ENCODE measurements at places on chromosomes 3 and 15.

GRCh38 chr3:159856590-159857104 lies 132.0 kb upstream of the IL12A start:
- DNase-seq = no peak

- no peak for DNase-seq
Observed at GRCh38 chr15:101064795-101065569, 145.8 kb downstream of the LRRK1 start.

DNA sequence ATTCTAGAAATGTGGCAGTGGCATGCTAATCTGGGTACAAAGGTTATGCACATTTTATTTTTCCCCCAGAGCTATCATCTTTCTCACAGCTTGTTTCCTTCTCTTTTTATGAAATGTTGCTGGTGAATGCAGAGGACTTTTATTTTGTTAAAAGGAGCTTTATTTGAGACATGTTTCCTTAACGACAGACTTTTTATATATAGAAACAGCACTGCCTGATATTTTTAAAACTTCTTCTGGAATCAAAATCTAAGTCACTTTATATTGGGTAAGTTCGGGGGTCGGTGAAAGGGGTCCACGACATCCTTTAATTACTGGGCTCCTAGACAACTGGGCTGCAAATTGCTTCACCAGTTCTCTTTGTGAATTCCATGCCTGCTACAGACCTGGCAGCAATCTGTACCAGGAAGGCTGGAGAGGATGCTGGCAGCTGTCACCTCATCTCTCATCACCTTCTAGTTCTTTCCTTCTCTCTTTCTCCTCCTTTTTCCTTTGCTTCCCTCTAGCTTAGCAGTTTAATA lies 464.7 kb downstream of the PDCD6IP start:
- no peak for DNase-seq

- DNase-seq = no peak
Observed at GRCh38 chr3:4505688-4506558, 12.8 kb downstream of the ITPR1 start.

- no peak for DNase-seq
Observed at GRCh38 chr3:12343047-12343501, 54.2 kb downstream of the PPARG start.

GRCh38 chr3:15310491-15311370 lies 21.7 kb downstream of the SH3BP5 start:
- DNase-seq = peak; percentile 47

DNA sequence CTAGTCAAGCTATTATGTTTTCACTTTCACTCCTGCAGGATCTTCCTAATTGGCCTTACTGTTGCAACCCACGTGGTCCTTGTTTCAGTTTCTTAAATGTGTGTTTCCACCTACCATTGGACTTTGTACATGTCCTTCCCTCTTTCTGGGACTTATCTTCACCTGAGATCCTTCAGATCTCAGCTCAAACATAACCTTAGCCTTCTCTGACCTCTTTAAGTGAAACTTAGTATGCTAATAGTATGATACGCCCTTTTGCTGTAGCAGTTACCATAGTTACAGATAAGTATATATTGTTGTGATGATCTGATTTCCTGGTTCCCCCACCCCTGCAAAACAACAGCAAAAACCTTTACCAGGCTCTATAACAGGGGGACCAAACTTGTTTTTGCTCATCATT lies 35.2 kb downstream of the U2SURP start:
- DNase-seq = no peak

- DNase-seq = no peak
Observed at GRCh38 chr15:71252044-71252739, 136.9 kb downstream of the THSD4 start.

DNA sequence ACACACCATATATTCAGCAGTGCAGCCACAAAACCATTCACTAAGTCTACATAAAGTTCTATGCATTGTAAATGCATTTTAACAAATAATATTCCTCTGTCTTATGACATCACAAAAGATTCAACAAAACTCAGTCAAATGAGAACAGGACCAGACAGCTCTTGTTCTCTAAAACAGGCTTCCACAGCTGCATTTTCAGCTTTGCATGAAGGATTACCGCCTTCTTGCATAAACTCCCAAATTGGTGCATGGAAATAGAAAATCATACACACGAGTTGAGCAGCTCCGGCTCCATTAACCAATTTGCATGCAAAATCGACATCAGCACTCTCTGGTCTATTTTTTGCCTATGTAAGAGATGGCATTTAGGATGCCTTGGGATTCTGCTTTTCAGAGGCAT lies 66.4 kb downstream of the RFTN1 start:
- no peak for DNase-seq

GRCh38 chr3:44359146-44359751 lies 20.7 kb downstream of the TCAIM start:
- no peak for DNase-seq

DNA sequence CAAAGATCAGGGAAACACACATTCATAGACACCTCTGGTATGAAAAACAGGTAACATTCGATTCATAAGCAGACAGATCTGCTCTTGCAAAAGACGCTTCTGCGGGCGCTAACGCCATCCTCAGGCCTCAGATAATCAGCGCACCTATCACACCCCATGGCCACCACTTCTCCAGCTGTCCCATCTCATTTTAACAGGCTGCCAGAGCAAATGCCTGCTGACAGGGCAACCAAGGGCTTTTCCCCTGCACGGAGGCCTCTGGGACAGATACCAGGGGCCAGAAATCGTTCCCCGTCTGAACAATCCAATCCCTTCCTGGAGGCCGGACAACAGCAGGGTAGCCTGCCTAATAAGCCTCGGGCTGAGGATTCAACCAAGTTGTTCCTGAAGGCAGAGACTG lies 15.2 kb downstream of the ABCC5 start:
- no peak for DNase-seq

DNA sequence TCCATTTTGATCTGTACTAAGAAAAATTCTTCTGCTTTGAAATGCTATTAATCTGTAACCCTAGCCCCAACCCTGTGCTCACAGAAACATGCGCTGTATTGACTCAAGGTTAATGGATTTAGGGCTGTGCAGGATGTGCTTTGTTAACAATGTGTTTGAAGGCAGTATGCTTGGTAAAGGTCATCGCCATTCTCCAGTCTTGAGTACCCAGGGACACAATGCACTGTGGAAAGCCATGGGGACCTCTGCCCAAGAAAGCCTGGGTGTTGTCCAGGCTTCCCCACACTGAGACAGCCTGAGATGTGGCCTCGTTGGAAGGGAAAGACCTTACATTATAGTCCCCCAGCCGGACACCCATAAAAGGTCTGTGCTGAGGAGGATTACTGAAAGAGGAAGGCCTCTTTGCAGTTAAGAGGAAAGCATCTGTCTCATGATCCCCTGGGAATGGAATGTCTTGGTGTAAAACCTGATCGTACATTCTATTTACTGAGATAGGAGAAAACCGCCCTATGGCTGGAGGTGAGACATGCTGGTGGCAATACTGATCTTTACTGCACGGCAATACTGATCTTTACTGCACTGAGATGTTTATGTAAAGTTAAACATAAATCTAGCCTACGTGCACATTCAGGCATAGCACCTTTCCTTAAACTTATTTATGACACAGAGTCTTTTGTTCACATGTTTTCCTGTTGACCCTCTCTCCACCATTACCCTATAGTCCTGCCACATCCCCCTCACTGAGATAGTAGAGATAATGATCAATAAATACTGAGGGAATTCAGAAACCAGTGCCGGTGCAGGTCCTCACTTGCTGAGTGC lies 6.3 kb downstream of the PIGZ start:
- no peak for DNase-seq

GRCh38 chr3:178342111-178342510 lies 194.1 kb upstream of the KCNMB2 start:
- no peak for DNase-seq

- no peak for DNase-seq
Observed at GRCh38 chr3:34920806-34921205, 718.5 kb upstream of the ARPP21 start.

DNA sequence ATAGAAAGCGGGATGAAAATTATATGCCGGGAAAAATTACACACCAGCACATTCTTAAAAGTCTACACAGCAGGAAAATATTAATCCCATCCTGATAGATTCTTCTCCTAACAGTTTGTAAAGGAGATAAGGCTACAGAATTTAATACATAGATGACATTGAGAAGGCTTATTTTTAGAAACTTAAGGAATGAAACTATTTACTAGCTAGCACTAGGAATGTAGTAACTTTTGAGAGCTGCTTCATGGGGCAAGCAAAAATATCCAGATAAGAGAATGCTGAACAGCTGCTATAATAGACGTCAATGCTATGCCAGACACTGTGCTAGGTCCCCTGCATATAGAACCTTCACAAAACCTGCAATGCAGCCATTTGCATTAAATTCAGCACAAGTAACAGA lies 912.7 kb upstream of the NR2F2 start:
- no peak for DNase-seq

GRCh38 chr3:25143356-25144025 lies 284.6 kb upstream of the RARB start:
- no peak for DNase-seq

- DNase-seq = no peak
Observed at GRCh38 chr3:38507120-38507519, 11.0 kb downstream of the EXOG start.

DNA sequence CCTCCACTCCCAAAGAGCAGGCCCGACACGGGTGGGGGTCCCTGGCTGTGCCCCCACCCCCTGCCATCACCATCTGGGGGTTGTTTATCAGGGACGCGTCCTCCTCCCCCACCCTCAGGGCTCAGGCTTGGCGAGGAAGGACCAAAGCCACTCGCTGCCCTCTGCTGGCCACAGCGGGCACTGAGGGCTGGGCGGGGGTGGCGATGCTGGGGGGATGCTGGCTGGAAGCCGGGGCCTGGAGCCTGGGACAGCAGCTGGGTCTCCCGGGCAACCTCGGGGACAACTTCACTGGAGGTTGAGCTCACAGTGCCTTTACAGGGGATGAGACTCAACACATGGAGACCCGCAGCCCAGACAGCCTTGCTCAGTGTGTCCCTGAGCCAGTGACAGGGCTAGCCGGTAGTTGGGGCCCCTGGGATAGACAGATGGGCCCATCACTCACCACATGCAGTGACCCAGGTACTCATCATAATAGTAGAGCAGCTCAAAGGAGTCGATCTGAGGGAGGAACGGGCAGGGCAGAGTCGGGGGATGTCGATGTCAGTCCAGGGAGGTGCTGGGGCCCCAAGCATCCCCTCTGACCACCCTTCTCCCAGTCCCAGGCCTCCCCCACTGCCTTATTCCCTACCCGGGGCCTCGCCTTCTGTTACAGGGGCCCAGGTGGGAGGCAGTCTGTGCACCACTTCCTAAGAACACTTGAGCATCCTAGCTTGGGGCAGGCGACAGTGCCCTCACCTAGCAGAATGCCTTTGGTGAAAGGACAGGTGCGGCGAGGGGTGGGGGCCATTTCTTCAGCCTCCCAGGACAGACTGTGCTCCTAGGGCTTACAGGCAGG lies 5.9 kb upstream of the CALML4 start:
- peak; percentile 46 for DNase-seq

GRCh38 chr15:87599616-87600015 lies 656.9 kb downstream of the NTRK3 start:
- no peak for DNase-seq

GRCh38 chr3:191356631-191357439 lies 26.5 kb upstream of the UTS2B start:
- DNase-seq = no peak

- no peak for DNase-seq
Observed at GRCh38 chr3:154656486-154656885, 226.5 kb upstream of the GPR149 start.

- DNase-seq = no peak
Observed at GRCh38 chr15:70701171-70701570, 62.2 kb downstream of the UACA start.

DNA sequence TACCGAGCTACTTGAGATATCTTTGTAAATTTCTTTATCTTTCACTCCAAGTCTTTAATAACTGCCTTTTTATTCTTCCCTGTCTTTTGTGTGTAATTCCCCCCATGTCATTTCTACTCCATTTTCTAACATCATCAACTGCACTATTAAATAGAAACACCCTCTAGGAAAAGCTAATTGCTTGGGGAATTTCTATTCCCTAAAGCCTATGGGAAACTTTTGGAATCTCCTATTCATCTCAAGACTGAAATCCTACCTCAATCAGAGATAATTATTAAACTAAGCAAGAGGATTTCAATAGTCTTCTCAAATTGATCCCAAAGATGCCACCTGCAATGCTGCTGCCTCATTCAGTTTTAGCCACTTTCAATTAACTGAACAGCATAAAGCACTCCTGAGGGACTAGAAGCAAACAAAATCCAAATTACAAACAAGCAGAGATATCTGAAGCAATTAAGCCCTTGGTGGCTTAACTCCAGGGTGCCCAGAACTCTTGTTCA lies 598.7 kb downstream of the IGSF11 start:
- no peak for DNase-seq

DNA sequence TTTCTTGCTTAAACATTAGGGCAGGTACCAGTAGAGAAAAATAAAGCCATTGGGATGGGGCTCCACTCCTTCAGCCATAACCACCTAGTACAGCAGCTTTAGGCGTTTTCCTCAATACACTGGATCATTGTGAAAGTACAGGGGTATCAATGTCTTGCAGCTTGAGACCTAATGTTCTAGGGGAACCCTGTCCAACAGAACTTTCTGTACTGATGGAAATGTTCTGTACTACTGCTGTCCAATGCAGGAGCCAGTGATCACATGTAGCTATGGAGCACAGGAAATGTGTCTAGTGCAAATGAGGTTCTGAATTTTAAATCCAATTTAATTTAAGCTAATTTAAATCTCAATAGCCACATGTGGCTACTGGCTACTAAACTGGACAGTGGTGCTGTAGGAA lies 93.9 kb downstream of the NEDD4 start:
- no peak for DNase-seq

GRCh38 chr3:130850044-130850797 lies 43.7 kb upstream of the ATP2C1 start:
- peak; percentile 39 for DNase-seq

- DNase-seq = no peak
Observed at GRCh38 chr15:64690008-64690407, 85.4 kb downstream of the RBPMS2 start.

GRCh38 chr3:16370872-16371740 lies 106.1 kb downstream of the OXNAD1 start:
- DNase-seq = no peak

GRCh38 chr3:86800116-86800515 lies 190.8 kb downstream of the VGLL3 start:
- no peak for DNase-seq

- peak; percentile 78 for DNase-seq
Observed at GRCh38 chr3:50573566-50574443, 4.5 kb downstream of the HEMK1 start.

- no peak for DNase-seq
Observed at GRCh38 chr15:41020829-41021228, 67.6 kb downstream of the CHAC1 start.

- DNase-seq = no peak
Observed at GRCh38 chr3:172914854-172915253, 164.3 kb downstream of the ECT2 start.

DNA sequence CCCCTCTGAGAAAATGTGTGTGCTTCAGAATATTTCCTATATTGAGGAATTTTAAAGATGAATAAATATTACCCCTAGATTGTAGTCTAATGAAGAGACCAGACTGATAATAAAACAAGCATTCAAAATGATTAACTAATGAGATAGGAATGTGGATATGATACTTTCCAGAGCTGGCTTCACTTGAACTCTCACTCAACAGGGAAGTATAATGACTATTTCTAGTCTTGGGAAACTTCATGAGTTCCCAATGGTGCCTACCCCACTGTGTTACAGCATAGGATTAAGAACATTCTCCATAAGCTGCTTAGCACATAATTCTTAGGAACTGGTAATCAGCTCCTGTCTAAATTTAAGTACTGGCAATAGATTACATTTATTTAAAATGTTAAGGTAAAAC lies 261.5 kb upstream of the ZNF385D start:
- DNase-seq = no peak

Data from activated CD4-positive, alpha-beta T cell treated with anti-CD3 and anti-CD28 coated beads, Interleukin-2, amount 50 U/mL, for 4 hours (primary cell).